ENCODE measurements at places on chromosomes 3 and 15. TPM values are rescaled to one million over a fixed set of nuclear protein-coding genes. Genes with fewer than 3 reads are reported as not detected.

Gene TMEM42
- 4.1 TPM for total RNA-seq

Gene FANCD2OS
- not detected for total RNA-seq

Gene CFAP91
- 26.1 TPM for total RNA-seq

Gene PAK2
- total RNA-seq = 46.7 TPM

Gene CSTA
- total RNA-seq = not detected

Gene STRA6
- total RNA-seq = 11.6 TPM

Gene GLDN
- total RNA-seq = 11.8 TPM

Gene PLCB2
- 3.5 TPM for total RNA-seq

Gene ZNF710
- total RNA-seq = 2.3 TPM

Gene ZMYND10
- total RNA-seq = 11.4 TPM

Gene NXPE3
- total RNA-seq = 5.6 TPM

Gene CCR8
- total RNA-seq = not detected
